ENCODE measurements at places on chromosomes 6 and 20.

GRCh38 chr6:144683216-144684070 lies 398.3 kb downstream of the UTRN start:
- no peak for DNase-seq

DNA sequence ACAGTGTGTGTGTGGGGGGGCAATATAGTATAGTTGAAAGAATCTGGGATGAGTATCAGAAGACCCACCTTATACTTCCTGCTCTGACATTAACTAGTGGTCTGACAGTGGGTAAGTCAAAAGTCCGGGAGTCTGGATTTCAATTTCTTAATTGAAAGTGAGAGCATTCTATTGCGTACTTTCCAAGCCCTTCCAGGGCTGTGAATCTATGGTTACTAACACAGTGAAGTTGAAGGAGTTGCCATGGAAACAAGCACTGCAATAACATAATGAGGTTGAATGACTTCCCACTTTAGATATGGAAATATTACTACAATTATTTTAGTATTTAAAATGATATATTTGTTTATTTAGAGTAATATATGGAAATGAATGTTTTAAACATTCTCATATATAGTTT lies 80.2 kb downstream of the MLIP start:
- no peak for DNase-seq

DNA sequence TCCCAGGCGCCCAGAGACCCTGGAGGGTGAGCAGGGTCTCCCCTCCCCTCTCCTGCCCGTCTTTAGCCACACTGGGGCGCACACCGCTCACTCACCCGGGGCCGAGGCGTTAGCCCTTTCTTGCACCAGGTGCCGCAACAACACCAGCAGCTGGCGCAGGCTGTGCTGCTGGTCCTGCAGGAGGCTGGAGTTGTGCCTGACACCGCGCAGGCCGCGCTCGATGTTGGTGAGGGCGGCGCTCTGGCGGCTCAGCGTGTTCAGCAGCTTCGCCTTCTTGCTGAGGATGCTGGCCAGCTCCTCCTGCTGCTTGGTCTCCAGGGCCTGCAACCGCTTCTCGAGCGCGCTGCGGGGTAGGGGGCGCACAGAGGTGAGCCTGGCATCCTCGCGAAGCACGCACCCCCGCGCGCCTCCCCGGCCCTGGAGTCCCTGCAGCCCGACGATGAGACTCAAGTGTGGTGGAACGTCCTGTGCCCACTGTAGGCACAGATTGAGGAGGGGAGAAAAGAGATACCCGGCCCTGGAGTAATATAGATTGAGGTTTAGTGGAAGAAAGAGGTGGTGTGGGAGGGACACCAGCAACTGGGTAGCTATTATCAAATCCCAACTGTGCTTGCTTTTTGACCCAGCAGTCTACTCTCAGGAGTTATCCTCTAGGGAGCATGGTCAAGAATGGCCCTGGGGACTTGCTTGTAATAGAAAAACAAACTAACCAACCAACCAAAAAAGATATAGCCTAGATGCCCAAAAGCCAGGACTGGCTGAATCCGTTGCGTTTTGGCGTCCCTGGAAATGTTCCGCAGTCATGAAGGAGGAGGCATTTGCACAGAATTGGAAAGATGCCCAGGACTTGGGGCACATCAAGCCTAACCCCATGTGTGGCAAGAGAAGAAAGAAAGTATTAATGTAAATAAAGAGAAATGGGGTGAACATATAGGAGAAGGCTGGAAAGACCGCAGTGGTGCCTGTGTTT lies 30.9 kb downstream of the ANGPT4 start:
- DNase-seq: no peak

GRCh38 chr20:25327521-25328235 lies 63.0 kb downstream of the ABHD12 start:
- DNase-seq: no peak

GRCh38 chr6:157980288-157981131 lies 1.2 kb upstream of the SYNJ2 start:
- DNase-seq: no peak

DNA sequence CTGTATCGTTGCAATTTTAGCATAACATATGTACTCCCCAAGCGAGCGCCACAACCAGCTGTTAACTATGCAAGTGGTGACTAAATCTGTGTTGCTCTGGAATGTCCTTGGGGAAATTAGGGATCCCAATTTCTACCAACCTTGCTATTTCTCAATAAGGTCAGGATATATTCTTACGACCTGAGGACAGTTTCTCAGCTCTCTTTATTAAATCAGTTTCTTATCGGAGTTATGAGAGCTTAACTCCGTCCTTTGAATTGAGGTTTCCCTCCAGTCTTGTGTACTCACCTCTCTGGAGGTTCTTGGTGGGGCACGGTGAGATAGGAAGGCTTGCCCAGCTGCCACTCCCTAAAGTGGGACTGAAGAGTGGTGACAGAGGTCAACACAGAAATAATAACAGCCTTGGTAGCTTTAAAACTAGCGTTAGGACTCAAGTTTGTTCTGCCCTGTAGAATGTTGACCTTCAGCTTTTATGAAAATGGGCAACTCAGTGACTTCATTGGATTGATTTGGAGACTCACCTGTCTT lies 694 bp downstream of the MRPS18B start:
- DNase-seq: no peak

DNA sequence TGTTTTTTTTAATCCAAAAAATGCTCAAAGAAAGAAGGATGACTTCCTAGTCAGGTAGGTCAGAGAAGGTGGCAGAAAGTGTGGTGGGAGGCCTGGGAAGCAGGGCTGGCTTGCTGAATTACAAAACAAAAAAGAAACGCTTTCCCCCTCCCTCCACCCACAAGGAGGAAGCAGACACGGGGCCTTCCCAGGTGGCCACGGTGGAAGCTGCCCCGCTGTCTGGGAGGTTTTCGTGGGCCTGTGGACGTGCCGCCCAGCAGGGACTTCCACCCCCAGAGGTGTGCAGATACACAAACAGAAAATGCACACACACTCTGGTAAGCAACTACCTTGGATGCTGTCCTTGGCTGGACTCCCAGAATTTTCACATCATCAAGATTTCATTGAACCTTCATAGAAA lies 198.2 kb upstream of the CDH4 start:
- DNase-seq: no peak

GRCh38 chr6:135008072-135008940 lies 46.3 kb downstream of the HBS1L start:
- DNase-seq: no peak

GRCh38 chr6:28729501-28730402 lies 194.0 kb downstream of the TRIM27 start:
- no peak for DNase-seq

DNA sequence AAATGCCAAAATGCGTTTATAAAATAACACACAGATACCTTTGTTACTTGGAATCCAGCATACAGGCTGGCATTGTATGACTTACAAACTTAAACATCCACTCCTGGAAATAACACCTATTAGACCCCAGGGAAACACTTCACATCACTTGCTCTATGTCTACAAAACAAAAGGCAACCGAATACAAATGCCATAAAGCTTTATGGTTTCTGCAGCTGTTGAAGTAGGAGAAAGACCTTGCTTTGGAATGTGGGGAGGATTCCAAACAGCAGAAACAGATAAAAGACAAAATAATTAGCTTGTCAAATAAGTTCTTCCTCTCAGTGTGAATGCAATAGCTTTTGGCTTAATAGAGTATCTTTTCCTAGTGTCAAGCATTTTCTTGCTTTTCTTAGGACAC lies 9.8 kb upstream of the AMD1 start:
- DNase-seq: no peak

- no peak for DNase-seq
Measured at GRCh38 chr6:30981942-30982772, 1.4 kb upstream of the MUC21 start.

DNA sequence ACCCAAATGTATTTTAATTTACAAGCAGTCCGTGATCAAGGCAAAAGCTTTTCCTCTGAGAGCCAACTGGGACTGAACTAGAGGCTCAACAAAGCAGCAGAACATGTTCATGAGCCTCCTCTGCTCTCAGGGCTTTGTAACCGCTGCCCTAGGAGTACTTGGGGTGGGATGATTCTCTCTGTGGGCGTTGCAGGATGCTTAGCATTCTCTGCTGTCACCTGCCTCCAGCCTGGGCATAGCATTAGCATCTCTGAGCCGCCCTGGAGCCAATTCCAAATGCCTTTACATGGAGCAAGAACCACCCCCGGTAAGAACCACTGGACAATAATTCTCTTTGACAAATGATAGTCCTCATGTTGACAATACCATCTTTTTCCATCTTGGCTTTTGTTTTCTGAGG lies 237.6 kb upstream of the CDH4 start:
- no peak for DNase-seq

- DNase-seq: no peak
Measured at GRCh38 chr20:15296422-15296821, 959.0 kb upstream of the FLRT3 start.

- no peak for DNase-seq
Measured at GRCh38 chr6:165834613-165835259, 171.7 kb upstream of the PDE10A start.

GRCh38 chr20:43529457-43530153 lies 22.1 kb downstream of the L3MBTL1 start:
- DNase-seq: no peak

DNA sequence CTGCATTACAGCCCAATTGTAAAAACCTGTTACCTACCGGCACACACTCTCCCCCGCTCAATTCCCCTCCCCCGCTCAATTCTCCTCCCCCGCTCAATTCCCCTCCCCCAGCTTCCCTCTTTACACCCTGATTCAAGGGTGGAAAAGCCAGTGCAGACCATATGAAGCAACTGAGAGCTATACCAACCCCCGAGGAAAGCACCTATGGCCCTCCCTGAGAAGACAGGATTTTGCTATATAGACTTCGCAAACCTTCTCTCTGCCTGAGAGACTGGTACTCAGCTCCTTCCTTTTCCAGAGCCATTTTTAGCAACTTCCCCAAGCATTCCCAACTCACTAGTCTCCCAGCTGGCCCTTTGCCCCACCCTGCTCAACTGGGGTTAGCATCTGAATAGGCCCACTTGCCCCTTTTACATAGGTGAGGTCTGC lies 7.6 kb downstream of the GNAS-AS1 start:
- no peak for DNase-seq

- peak; percentile 59 for DNase-seq
Measured at GRCh38 chr6:125746731-125747588, 2.5 kb upstream of the HEY2 start.

DNA sequence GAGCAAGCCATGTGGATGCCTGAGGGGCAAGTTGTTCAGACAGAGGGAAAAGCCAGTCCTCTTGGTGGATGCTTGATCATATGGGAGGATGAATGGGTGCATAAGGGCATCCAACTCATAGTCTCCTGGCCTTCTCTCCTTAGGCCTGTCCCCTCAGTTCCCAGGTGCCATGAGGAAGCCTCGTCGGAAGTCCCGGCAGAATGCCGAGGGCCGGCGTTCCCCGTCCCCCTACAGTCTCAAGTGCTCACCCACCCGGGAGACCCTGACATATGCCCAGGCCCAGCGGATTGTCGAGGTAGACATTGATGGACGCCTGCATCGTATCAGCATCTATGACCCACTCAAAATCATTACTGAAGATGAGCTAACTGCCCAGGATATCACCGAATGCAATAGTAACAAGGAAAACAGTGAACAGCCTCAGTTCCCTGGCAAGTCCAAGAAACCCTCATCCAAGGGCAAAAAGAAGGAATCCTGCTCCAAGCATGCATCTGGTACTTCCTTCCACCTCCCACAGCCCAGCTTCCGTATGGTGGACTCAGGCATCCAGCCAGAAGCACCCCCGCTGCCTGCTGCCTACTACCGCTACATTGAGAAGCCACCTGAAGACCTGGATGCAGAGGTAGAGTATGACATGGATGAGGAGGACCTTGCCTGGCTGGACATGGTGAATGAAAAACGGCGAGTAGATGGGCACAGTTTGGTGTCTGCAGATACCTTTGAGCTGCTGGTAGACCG lies 3.8 kb downstream of the BRPF3 start:
- DNase-seq: no peak

GRCh38 chr6:37889051-37889450 lies 69.5 kb downstream of the ZFAND3 start:
- no peak for DNase-seq

DNA sequence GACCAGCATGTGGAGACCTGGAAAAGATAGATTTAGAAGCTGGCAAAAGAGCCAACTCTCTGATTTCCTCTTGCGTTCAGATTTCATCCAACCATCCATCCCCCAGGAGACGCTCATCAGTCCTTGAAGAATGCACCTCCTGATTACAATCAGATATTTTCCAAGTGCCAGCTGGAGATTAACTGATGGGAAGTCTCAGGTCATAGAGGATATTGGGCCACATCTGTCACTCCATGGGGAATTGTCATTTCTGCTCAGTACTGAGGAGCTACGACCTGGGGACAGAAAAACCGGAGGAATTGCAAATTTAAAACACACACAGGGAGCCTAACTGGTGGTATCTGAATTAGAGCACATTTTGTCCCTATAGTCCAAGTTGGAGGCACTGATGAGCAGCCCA lies 496.2 kb upstream of the SULF2 start:
- DNase-seq: no peak

DNA sequence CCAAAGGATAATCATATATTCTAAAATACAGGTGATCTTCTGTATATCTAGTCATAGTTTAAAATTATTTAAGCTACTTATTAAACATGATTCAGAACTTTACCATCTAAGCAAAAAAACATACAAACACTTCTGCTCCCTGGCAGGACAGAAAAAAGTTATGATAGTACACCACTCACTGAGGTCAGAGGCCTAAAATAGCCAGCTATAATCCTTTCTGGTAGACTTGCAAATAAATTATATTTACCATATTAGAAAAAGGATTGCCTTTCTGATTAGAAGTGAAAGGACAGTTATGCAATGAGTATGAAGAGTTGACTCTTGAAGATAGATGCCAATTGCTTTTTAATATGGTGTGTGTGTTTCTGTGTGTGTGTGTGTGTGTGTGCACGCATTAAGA lies 207.4 kb downstream of the BMP2 start:
- DNase-seq: no peak

DNA sequence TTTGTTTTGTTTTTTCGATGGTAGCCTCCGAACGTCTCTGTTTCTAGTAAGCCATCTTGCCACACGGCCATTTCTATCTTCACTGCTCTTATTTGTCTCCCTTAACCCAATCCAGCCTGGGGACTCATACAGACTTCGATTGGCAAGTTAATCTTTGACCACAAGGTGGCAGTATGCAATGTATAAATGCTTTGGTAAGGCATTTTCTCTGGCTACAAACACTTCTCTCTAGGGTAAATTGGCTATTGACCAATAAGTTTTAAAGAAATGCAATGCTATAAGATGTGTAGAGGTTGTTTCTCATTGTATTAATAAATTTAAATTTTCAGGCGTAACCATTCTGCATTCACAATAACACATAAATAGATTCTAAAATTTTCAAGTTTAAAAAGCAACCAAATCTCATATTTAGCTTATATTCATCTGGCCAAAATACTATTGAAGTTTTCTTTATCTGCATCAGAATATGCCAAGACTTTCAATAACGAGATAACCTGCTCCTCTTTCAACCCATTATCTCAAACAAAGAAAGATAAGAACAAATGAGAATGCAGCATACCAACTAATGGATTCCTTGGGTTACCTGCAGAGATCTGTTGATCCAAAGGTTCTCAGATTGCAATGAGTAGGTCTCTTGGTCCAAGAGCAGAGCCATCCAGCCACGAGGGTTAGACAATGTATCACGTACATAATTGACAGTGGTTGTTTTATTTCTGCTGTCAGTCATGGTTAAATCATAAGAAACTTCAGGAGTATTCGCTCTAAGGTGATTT lies 231.9 kb downstream of the PKHD1 start:
- DNase-seq: peak; percentile 55

Measured in NCI-H1930 (cell line).